ENCODE measurements at places on chromosomes 12 and 14.

DNA sequence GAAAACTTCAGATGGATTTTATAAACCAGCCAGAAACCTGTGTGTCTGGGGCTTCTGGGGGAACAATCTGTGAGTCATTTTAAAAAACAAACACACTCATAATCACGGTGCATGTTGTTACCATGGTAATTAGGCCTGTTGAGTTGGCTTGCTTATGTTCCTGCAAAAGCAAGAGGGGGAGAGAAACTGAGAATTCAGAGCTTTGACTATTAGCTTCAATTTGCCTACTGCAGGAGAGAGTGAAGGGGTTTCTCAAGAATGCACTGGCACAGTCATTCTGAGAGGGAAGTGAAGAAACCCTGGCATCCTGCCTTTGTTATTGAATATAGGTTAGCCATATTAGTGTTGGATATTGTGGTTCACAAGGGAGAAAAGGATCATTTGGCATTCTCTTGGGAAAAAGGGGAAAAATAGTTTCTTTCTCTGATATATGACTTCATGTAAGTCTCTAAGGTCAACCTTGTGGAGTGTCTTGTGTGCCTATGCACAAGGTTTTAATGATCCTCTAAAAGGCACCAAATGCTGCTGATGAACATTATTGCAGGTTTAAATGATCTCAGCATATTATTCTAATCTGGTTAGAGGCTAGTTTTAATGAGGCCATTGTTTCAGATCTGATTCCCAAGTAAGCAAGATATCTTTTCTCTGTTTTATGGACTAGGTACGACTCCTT is 12.9 kb downstream of the GNG2 start:
- no peak for DNase-seq

DNA sequence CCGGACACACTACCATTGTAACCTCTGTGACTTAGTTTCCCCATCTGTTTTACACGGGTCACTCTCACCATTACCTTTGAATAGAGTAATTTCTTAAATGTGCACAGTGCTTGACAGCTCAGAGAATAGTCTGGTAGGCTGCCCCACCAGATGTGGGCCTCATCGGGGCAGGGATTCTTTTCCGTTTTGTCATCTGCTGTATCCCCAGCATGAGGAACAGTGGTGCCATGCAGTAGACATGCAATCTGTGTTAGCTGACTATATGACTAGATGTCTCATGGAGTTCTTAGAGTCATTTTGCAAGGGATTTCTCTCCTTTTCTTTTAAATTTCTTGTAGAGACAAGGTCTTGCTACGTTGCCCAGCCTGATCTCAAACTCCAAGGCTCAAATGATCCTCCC is 44.9 kb upstream of the PLEKHG3 start:
- no peak for DNase-seq

DNA sequence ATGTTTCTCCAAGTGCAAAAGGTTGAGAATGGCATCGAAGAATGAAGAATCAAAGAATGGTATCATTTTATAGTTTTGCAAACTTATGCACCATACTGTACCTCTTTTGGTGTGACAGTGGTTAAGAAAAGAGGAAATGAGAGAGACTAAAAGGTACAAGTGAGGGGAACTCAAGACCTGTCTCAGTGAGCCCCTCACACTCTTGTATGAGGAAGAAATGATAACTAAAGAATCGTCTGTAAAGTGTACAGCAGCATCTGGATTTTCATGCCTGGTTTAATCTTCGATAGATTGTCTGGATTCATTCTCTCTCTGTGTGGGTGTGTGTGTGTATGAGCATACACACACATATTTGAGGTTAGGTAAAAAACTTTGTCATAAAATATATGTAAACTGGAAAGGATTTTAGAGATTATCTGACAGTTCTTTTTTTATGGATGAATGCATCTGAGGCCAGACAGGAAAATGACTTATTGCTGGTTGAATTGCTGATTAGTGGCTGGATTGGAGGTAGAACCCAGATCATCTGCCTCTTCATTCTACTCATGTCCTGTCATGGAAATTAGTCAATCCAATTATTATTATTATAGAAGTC is 16.0 kb upstream of the SLC38A2 start:
- DNase-seq: no peak

GRCh38 chr12:121452340-121452984 is 52.5 kb downstream of the RNF34 start:
- no peak for DNase-seq

DNA sequence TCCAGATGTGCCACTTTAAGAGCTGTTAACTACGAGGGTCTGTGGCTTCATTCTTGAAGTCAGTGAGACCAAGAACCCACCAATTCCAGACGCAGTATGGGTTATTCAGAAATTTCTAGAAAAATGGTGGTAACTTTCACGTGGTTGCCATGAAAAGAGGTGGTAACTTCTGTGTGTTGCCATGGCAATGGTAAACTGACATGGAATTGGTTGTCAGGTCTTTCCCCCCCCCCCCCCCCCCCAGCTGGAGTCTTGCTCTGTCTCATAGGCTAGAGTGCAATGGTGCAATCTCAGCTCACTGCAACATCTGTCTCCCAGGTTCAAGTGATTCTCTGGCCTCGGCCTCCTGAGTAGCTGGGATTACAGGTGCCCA is 18.8 kb upstream of the VWF start:
- no peak for DNase-seq

DNA sequence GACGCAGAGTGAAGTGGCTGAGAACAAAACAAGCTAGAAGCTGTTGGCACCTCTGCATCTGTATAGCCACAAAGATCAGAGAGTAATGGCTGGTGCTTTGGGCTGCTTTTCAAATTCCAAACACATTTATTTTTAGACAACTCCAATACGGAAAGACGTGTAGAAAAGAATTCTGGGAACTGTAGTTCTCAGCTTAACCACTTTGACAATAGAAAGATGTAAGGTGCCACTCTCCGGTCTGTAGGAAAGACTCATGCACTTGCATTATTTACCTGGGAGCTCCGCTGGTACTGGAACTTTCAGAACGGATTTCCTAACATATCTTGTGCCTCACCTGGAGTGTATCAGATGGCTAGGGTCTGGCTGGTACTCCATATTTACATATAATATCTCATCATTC is 1.8 kb upstream of the OR4K2 start:
- no peak for DNase-seq

DNA sequence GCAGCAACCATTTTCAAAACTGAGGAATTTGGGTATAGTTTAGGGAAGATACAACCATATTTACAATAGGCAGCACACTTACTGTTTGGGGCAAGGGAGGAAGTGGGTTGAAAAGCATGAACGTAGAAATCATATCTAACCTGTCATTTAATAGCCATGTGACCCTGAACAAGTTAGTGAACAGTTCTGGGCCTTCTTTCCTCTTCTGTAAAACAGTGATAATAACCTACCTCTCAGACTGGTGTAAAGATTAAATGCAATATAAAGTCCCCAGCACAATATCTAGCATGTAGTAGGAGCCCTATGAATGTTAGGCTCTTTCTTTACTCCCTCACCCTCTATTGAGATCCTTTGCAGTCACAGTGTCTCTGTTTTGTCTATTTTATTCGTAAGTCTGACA is 33.5 kb downstream of the A2ML1 start:
- DNase-seq: no peak

DNA sequence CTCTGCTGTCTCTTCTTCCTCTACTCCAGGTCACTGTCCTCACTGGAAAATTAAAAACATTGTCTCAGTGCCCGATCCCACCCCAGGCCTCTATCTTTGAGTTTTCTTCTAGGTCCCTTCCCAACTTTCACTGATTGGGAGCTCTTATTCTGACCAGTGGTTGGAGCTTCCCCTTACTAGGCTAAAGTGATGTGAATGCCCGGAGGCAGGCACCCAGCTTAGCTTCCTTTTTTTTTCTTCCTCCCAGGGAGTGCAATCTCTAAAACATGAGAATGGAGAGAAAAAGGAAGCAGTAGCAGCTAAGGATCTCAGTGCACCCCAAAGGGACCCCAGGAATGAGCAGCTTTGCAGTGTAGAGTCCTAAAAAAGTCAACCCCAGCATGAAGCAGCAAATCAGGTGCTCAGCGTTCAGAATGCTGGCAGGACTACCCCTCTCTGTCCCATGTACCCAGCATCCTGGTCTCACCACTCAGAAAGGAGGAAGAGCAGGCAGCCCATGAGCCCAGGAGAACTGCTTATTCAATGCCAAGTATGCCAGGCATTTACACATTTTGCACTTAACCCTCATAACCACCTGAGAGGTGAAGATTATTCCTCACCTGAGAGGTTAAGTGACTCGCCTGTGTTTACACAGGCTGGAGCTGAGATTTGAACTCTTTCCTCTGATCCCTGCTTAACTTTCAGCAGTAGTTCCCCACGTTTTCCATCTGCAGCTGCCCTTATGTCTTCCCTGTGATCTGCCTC is 146.2 kb upstream of the PWP1 start:
- no peak for DNase-seq

GRCh38 chr14:32985866-32986265 is 47.2 kb downstream of the NPAS3 start:
- DNase-seq: no peak

- DNase-seq: no peak
Observed at GRCh38 chr12:6569312-6569711, 1.2 kb upstream of the NOP2 start.

- no peak for DNase-seq
Observed at GRCh38 chr12:123712780-123713319, 697 bp downstream of the ATP6V0A2 start.

- DNase-seq: no peak
Observed at GRCh38 chr14:62133776-62134550, 371.7 kb downstream of the SNAPC1 start.

DNA sequence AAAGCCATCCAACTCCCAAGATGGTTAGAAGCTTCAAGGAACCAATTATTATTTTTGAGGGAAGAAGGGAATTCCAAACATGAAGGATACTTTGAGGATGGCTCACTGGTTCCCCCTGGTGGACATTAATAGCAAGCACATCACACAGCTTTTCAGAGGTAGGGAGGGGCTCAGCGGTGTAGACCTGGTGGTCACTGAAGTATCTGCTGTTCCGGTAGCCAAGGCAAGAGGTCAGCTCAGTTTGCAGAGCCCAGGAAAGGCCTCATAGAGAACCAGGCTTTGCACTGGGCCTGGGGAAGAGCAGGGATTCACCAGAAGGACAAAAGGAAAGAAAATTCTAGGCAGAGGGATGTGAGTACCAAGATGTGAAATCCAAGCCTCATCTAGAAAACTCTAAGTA is 118.7 kb downstream of the KSR2 start:
- no peak for DNase-seq

GRCh38 chr12:92478692-92479091 is 224.1 kb upstream of the PLEKHG7 start:
- DNase-seq: no peak

- no peak for DNase-seq
Observed at GRCh38 chr14:90053044-90053443, 8.8 kb upstream of the KCNK13 start.

- peak; percentile 72 for DNase-seq
Observed at GRCh38 chr14:50560931-50561285, 963 bp downstream of the ATL1 start.

DNA sequence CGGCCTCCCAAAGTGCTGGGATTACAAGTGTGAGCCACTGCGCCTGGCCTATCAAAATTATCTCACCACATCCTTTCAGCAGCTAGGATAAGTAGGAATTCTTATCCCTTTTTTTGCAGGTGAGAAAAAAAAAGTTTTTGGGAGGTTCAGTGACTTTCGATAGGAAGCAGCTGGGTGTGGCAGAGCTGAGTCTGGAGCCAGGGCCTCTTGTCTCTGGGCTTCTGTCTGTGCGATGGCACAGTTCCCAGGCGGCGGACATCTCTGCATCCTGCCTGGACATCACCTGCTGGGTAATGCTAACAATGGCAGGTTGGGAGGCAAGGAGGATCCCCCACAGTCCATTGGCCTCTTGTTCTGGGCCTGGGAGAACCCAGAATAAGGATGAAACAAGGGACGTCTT is 12.5 kb downstream of the NRXN3 start:
- DNase-seq: no peak
